ENCODE measurements at places on chromosomes 6 and 20.

DNA sequence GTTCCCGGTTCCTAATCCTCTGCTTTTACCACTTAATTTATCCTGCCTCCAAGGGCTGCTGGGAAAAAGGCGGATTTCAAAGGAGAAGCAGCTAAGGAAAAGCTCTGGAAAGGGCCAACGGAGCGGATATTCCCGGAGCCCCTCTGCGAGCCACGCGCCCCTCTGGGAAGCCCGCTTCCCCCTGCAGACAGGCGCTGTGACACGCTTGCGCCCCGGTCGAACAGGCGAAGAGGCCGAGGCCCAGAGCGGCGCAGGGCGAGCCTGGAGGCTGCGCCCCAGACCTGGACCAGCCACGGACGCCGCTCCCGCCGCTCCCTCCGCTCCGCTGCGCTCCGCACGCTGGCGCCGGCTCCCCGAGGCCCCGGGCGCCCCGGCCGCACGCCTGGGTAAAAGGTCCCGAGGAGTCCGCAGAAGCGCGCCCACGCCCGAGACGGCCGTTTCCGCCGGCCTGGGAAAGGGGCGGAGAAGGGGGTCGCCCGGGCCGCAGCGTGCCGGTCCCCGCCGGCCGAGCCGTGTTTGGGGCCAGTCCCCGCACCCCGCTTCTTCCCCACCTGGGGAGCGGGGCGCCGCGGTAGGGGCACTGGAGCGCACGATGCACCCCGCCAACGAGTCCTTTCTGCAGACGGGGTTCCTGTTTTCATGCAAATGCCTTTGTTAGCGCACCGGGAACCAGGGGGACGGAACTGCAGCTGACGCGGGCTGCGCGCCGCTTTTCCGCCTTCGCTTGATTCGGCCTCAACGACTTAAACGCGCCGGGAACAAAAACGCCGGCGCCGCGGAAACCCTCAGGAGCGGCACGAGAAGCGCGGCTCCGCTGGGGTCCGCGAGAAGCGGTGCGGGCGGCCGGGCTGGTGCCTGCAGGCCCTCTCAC, 91.9 kb upstream of the SIRPA start:
- DNase-seq: peak; percentile 66

DNA sequence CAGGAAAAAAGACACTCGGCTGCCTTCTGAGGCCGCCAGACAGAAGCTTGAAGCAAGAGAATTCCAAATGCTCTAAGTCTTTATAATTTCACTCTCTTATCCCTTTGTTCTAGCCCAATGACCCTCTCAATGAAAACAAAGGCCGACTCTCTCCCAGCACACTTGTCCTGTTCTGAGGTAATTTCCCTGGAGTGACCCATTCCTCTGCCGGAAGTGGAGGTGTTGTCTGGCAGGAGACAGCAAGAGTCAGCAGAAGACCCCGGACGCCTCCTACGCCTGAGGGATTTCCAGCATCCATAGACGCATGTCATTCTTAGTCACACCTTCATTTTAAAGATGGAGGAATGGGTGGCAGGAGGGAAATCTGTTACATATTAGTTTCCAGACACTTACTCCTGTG, 110.3 kb downstream of the SOD2 start:
- DNase-seq: no peak

DNA sequence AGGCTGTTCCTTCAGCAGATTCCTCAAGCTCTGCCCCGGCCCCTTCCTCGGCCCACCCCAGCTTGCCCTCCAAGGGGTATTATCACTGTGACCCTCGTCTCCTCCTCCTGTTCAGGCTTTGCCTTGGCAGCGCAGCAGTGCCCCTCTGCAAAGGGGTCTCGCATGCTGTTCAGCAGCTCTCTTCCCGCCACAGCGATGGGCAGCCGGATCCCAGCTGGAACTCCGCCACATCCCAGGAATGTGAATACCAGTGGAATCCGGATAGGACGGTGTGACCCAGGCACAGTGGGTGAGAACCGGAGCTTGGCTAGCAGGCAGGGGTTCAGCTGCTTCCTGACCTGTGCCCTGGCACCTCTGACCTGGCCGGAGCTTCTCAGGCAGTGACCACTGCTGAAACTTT, 52.9 kb downstream of the RNASET2 start:
- DNase-seq: no peak

- peak; percentile 52 for DNase-seq
Observed at GRCh38 chr20:32577657-32578056, 7.5 kb downstream of the NOL4L start.

DNA sequence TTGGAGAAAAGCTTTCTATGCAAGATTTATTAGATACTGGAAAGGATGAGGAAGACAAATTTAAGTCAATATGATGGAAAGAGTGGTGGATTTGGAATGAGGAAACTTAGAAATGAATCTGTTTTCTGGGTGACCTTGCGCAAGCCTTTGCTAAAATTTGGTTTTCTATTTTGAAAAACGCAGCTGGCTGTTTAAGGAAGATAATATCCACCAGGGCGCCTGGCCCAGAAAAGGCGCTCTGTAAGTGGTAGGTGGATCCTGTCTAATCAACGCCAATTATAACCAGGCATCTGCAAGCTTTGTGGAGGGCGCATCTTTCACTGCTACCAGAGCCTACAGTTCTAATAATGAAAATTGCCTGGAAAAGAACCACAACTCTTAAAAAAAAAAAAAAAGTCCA, 398 bp upstream of the SPATS1 start:
- DNase-seq: no peak

DNA sequence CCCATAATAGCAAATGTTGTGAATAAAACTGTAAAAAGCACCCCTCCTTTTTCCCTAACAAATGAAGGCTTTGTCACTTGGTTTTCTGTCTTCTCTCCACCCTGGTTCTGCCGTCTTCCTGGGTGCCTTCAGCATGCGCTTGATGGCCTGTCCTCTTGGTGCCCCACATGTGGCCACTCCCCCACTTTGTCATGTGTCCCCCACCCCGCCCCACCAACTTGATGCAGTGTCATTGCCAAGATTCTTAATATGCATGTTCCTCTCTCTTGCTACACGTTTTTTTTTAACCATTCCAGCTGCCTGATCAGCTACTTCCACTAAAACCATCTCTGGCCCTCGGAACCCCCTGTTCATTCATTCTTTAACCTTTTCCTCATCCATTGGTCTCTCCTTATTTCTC, 340.3 kb downstream of the QKI start:
- no peak for DNase-seq

DNA sequence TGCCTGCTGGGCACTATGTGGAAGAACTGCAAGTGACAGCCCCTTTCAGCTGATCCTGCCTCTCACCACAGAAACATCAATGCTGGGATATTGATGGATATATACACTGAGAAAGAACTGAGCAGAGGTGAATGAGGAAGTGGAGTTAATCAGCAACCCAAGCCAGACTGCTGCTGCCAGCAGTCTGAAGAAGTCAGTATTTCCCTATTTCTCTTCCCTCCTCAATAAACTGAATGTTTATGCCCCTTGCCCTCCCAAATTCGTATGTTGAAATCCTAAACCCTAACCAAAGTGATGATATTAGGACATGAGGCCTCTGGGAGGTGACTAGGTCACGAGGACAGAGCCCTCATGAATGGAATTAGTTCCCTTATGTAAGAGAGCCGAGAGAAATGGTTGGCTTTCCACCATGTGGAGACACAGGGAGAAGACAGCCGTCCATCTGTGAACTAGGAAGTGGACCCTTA, 76.3 kb downstream of the CDK19 start:
- no peak for DNase-seq

DNA sequence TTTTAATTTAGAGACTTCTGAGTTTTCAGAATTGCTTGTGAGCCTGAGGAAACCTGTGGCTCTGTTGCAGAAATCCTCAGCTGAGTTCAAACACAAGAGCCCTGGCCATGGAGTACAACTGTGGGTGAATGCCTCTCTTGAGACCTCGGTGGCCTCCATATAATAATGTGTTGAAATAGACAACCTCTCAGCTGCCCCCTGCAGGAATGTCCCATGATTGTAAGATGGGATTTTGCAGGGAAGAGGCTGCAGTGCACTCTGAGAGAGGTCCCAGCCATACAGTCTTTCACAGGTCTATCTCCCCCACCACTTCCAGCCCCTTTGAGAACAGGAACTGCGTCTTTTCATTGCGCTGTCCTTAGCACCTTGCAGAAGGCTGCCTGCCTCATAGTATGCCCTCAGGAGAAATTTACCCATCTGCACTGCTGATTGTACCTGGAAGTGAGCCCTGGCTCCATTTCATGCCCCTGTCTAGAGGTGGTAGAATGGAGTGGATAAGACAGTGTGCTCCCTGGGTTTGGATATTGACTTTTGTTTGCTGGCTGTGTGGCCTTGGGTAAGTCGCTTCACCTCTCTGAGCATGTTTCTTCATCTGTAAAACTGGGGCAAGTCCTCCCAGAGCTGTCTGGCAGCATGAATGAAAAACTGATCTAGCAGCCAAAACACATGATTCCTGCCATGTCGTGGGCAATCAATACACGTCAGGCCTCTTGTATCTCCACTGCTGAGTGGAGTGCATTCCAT, 16.8 kb upstream of the CDH22 start:
- DNase-seq: peak; percentile 31

DNA sequence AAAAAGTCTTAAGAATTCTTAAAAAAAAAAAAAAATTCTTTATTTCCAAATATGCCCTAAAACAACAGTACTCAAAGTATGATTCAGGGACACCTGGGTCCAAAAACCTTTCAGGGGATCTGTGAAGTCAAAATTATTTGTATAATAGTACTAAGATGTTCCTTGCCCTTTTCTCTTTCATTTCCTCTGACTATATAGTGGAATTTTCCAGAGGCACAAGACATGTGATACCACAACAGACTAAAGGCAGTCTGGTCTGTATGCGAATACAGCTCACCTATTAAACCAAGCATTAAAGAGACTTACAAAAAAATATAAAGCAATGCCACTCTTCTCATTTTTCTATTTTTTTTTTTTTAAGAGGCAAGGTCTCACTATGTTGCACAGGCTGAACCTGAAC, 15.4 kb downstream of the NOL7 start:
- no peak for DNase-seq

- DNase-seq: no peak
Observed at GRCh38 chr6:138795809-138796603, at the start of gene ECT2L. Gene ECT2L (plus strand): TSS chr6:138796087. CDS start chr6:138813275, 17,188 bp downstream.

DNA sequence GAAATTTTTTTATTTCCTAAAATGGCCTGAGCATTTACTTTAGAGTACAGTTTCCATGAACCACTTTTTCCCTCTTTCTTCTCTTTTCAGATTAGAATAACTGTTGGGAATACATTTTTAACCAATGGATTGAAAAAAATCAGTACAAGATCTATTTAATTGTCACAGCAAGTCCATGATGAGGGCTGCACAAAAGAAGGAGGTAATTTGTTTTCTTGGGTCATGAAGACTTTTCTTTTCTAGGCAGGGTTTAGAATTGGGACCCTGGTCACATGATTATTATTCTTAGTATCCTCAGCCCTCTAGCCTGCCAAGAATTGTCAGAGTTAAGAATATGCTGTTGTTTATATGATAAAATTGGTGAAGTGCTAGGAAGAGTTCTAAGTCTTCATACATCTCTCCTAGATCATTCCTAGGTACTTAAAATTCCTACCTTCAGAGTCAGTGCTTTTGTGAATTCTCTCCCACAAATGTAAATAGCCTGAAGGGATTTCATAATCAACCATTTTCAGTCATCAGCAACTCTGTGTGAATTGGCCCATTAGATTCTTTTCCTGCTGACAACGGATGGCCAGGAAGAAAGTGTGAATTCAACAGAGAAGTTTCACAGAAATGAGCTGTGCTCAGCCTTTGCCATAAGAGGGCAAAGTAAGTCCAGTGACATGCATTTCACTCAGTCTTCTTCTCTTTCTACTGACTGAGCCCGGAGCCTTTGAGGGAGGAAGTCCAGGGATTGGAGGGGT, 32.4 kb upstream of the TPBG start:
- DNase-seq: no peak

GRCh38 chr20:17887331-17888030, 81.1 kb downstream of the SNX5 start:
- DNase-seq: no peak

DNA sequence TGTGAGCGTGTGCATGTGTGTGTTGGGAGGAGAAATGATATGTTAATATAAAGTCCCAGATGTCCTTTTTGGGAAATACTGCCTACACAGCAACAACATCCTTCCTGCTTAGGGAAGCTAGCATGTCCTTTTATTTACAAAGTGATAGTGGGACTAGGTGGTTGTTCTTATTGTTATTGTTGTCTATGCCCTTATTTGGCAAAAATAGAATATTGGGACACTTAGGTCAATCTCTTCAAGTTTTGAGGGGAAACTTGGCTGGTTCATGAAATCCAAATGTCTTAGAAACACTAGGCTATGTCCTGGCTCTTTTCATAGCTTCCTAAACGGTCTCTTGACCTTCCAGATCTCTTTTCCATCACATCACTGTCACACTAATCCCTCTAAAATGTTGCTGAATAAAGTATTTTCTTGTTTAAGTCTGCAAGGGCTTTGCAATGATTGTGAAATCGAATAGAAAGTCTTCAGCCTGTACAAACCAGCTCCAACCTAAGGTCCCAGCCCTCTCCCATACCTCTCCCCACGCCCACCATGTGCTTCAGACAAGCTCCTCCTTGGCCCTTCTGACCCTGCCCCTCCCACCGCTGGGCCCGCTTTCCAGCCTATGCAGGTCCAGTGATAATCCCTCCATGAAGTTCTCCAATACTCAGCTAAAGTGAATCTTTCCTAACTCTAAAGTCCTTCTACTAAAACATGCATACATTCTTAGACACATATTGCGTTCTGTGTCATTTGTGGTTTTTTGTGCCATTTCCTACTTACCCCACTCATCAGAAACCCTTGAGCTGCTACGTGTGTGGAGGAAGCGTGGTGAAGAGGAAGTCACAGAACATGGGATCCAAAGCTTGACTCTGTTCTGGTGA, 205.1 kb downstream of the LY86 start:
- no peak for DNase-seq

- DNase-seq: no peak
Observed at GRCh38 chr20:44475372-44475693, 341 bp upstream of the TTPAL start.

- DNase-seq: no peak
Observed at GRCh38 chr20:20425823-20426654, 58.1 kb downstream of the INSM1 start.

DNA sequence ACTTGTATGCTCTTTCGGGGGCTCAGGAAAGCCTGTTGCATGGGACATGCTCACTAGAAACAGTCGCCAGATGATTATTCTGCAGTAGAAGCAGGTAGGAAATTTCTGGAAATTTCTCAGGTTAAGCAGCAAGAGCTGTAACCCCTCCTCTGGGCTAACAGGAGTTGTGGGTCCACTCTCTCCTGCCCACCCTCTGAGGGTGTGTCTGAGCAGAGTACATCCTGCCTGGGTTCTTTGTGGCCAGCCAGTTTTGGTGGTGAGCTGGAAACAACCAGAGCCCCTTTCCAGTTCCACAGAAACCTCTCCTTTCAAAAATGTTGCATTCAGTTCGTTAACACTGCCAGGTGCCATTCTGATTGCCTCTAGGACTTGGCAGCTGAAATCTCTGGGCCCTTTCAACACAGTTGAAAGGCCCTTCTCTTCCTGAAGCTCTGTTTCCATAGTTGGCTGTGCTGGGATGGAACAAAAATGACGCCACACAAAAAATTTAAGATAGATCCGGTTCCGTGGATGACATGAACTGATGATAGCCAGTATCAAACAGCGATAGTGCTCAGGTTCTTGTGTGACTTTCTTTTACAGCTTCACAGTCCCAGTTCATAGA, 38.5 kb downstream of the PLCG1 start:
- DNase-seq: no peak

- DNase-seq: no peak
Observed at GRCh38 chr20:61391812-61392520, 139.9 kb downstream of the CDH4 start.

GRCh38 chr6:54467384-54467783, 159.1 kb downstream of the TINAG start:
- DNase-seq: no peak

- DNase-seq: no peak
Observed at GRCh38 chr6:156150391-156150790, 626.8 kb upstream of the ARID1B start.
